ENCODE measurements at places on chromosomes 2 and 18. TPM values are rescaled to one million over a fixed set of nuclear protein-coding genes. Genes with fewer than 3 reads are reported as not detected.

DNA sequence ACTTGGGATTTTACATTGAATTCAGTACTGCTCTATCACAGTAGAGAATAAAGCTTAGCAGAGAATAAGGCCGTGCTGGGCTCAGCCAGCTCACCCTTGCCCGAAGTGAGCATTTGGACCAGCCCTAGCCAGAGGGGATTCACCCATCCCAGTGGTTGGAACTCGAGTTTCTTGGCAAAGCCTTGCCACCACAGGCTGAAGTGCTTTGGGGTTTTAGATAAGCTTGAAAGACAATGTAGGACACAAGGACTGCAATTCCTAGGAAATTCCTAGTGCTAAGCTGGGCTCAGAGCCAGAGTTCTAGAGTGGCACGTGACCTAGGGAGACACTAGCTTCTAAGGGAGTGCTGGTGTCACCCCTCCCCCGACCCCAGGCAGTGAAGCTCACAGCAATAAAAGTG lies 28.0 kb downstream of the SERPINB11 start:
- no peak for DNase-seq

DNA sequence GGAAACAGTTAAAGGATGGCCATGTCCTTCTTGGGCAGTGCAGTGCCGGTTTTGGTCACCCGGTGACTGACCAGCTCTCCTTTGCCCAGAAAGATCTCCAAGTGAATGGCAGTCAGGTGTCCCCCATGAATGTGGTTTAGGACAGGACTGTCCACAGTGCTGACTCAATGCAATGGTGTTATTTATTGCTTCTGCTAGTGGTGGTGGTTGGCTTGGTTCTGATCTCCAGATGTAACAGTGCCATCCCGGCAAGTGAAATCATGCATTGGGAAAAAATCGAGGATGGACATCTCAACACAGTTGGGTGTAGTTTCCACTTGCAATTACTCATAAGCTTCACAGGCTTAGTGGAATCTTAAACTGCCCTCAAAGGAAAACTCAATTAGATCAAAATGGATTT lies 81.9 kb downstream of the TGOLN2 start:
- no peak for DNase-seq

DNA sequence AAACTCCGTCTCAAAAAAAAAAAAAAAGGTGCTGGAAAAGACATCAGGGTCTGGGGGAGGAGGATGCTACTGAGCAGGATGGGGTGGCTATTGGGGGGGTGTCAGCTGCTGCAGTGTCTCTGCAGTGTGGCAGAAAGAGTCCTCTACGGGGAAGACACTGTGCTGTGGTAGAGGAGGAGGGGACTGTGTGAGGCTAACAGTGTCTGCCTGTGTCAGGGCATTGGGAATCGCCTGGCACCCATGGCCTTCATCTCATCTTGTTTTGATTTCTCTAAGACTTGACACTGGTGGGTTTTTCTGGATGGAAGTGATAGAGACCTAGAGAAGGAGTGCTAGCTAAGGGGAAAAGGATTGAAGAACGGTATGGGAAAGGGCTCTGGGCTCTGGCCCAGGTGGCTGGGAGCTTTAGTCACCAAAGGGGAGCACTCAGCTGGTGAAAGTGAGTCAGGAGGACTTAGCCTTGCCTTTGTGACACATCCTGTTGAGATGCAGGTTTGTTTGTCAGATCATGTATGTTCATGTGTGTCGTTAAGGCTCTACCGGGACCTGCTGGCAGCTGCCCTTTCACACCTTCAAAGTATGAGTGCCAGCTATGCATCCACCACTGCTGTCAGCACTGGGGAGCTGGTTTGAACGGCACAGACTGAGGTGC lies 58.0 kb downstream of the FARP2 start:
- DNase-seq, result no peak

DNA sequence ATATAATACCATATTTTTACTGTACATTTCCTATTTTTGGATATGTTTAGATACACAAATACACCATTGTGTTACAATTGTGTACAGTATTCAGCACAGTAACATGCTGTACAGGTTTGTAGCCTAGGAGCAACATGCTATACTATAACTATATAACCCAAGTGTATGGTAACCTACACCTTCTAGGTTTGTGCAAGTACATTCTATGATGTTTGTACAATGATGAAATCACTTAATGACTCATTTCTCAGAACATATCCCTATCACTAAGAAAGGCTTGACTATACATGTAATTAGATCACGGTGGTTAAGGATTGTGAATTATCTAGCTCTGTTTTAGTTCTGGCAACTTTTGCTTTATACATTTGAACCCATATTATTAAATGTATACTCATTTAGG lies 31.3 kb downstream of the NPHP1 start:
- DNase-seq, result no peak

DNA sequence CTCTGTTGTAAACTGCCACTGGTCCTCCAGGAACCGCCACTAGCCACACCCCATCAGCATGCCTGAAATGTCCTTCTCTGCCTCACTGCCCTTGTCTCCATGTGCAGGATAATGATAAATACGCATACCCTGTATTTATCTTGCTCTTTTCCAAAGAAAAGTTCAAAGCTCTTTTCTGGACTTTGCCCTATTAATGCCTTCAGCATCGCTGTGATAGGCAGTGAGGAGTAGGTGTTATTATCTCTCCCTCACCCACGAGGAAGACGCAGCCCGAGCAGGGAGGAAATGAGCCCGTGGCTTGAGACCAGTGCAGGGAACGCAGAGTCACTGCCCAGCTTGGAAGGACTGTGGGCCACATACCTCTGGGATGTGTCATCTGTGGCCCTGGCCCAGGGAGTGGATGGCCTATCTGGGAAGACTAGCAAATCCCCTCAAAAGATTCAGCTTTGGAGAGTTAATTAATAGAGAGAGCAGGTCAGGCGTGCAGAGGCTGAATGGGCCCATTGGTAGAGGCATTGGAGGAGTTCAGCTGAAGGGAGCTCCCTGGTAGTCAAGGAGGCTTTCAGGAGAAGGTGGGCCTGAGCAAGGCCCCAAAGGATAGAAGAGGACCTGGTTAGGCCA lies 39.5 kb upstream of the MCFD2 start:
- no peak for DNase-seq

DNA sequence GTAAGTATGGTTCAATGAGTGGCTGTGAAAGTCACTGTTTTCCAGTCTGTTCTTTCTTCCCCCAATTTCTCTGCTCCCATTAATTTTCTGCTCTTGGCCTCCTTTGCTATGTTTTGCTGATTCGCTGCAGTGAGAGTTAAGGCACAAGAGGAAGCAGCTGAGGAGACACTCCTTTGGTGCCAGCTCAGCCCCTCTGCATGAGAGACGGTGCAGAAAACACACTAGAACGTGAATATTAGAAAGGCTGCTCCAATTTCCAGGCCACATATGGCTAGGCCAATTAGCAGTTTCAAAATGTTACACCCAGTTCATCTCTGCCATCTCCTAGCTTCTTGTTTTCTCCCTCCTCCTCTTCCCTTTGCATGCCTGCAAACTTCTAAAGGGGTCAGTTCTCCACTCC lies 38.9 kb downstream of the AKAIN1 start:
- no peak for DNase-seq

DNA sequence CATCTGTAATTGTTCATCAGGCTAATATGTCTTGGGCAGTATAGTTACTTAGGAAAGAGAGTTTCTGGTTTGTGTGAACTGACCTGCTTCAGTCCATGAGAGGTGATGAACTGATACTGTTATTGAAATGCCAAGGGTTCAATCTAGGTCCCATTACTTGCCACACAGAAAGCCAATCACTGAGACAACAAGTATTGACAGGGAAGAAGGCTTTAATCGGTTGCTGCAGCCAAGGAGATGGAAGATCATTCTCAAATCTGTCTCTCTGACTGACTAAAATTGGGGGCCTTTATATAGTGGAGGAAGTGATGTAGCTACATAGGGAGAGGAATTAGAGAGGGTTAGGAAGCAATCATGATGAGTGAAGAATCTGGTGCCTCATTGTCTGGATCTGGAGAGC lies 19.9 kb upstream of the FAM98A start:
- DNase-seq, result no peak

DNA sequence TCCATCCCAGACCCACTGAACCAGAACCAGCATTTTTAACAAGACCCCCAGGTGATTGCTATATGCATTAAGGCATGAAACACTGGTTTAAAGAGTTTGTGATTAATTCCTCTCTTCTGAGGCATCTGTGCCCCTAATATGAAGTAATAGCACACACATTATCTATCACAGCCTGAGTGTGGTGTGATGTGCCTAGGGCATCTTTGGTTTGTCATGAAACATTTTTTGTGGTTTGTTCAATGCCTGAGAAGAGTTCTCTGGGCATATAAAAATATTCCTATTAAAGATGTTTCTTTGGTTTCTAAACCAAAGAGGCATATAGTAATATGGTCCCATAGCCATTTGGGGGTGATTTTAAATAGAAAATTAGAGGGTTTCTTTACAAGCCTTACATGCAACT lies 221.7 kb upstream of the SPOPL start:
- no peak for DNase-seq

DNA sequence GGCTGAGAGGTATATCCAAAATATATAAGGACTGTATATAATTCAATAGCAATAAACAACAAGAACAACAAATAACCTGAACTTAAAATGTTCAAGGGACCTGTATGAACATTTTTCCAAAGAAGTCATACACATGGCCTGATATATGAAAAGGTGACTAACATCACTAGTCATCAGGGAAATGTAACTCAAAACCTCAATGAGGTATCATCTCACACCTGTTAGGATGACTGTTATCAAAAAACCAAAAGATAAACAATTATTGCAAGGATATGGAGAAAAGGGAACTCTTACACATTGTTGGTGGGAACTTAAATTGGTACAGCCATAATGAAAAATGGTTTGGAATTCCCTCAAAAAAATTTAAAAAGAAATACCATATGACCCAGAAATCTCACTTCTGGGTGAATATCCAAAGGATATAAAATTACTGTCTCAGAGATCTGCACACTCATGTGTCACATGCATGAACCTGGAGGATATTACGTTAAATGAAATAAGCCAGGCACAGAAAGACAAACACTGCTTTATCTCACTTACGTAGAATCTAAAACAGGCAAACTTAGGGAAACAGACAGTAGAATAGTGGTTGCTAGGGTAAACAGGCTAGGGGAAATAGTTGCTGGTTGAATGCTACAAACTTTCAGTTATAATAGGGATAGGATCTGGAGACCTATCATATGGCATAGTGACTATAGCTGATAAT lies 334.5 kb upstream of the MMADHC start:
- DNase-seq, result no peak

PROKR1 gene
- 3.9 TPM for total RNA-seq

SERPINB12 gene
- total RNA-seq, result not detected
